Astrocyte of the spinal cord (primary cell): ENCODE measurements at places on chromosomes 4 and X.

DNA sequence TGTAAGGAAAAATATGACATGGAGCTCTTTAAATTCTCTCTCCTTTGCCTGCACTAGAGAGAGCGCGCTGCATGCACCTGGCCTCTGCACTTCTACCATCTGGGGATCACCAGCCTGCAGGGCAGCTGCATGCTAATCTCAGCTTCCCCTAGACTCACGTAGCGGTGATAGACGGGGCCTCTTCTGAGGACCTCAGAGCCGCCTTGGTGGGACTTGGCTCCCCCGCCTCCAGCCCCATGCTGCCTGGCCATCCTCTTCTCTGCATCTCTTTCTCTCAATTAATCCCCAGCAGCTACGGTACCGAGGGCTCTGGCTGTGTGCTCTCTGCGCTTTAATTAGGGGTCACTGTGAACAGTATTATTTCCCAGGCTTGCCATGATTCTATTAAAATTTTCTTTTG is 52.8 kb upstream of the PSAPL1 start:
- DNase-seq: no peak

DNA sequence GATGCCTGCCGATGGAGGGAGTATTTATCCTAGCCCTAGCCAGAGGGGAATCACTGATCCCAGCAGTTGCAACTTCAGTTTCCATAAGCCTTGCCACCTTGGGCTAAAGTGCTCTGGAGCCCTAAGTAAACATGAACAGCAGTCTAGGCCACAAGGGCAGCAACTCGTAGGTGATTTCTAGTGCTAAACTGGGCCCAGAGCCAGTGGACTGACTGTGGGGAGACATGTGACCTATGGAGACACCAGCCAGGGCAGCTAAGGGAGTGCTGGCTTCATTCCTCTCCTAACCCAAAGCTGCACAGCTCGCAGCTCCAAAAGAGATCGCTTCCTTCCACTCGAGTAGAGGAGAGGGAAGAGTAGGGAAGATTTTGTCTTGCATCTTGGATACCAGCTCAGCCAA is 120.8 kb upstream of the MAGEA10 start:
- no peak for DNase-seq

DNA sequence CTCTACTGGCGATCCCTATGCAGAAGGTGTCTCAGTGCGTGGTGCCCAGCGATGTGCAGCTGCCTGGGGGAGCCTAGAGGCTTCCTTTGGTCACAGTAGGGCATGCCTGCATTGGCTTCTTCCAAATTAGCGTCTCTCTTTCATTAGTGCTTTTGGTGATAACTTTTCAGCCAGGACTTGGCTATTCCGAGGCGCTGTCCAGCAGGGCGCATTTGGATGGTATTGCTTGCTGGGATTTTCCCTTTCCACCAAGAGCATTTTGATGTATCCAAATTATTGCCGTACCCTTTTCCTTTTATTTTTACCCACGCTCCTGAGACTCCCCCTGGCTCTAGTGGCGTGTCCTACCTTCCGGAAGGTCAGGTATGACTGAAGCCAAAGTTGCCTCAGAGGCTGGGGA is 101.4 kb downstream of the SORCS2 start:
- no peak for DNase-seq

DNA sequence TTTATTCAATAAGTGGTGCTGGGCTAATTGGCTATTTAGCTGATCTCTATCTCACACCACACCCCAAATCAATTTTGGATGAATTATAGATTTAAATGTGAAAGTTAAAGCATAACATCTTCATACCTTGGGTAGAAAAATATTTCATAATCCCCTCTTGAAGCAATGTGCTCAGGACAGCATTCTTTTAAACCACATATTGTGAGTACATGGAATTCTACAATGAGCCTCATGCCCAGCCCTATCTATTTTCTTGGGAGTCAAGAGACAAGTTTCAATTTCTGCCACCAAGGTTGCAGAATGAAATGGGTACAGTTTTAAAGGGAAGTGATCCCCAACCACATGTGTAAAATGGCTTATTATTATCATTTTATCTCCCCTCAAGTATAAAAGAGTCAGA is 30.6 kb upstream of the GPRIN3 start:
- no peak for DNase-seq

- DNase-seq: no peak
Observed at GRCh38 chr4:145880355-145880960, 58.2 kb downstream of the ZNF827 start.

- DNase-seq: no peak
Observed at GRCh38 chr4:4386296-4386735, 586 bp upstream of the NSG1 start.

GRCh38 chr4:41125558-41126311 is 88.6 kb downstream of the APBB2 start:
- peak; percentile 55 for DNase-seq

DNA sequence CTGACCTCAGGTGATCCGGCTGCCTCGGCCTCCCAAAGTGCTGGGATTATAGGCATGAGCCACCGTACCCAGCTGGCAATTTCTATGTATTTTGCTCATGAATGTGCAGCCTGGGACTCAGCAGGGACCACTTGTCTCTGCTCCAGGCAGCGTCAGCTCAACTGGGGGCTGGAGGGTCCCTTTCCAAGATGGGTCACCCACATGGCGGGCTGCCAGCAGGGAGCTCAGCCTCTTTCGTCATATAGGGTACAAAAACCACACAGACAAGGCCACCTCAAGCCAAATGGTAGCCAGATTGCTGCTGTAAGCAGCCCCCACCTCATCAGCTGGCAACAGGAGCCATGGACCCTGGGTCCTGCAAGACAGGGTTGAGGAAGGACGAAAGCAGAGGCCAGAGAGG is 2.4 kb upstream of the CLDN24 start:
- DNase-seq: no peak

DNA sequence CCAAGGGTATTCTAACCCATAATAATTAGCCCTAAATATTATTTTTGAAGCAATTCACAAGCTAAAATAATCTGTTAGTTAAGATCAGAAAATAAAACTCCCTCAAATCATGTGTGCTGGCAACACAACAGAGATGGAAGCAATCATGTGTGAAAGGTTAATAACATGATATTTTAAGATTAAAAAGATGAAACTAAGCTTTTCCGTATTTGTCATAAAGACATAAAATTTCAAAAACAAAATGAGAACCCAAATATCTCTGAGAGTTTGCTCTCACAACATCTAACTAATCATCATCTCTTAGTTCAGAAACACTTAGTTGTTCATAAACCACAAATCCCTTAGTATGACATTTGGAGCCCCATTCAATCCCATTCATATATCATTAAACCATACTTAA is 749.1 kb downstream of the CCSER1 start:
- no peak for DNase-seq

DNA sequence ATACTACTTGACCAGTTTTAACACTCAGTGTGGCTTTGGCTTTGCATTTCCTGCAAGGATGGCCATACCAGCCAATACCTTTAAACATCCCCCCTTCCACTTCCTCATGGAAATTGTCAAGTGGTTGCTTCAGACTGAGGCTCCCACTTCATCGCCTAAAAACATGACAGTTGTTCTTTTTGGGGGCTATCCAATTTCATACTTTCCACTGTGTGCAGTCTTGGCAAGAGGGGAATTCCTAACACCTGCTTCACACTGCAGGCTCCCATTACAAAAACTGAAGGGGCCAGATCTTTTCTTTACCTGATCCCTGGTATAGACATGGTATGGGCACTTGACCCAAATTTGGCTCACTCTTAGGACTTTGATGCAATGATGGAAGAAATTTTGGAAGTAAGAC is 28.5 kb upstream of the TSR2 start:
- DNase-seq: no peak

DNA sequence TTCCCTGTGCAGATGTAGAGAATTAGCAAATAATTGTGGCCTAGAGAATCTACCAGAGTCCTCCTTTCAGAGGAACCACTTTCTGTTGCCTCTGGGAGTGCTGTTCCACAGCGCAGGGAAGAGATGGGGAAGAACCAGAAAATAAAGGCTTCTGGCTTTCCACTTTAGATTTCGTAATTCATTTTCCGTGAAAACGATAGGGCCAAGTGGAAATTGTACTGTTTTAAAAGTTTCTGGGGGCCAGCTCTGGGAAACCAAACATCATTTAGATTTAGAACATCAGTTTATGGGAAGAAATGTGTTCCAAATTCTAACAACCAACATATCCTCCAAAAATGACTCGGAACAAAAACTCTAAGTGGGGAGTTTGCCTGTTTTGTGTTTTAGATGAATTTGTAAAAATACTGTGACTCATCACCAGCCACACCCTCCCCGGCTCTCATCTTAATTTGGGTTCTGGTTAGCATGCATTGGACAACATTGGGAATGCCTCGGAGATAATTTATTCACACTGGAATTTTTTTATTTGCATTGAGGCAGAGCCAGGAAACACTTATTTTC is 65.2 kb upstream of the LNX1 start:
- DNase-seq: peak; percentile 14

DNA sequence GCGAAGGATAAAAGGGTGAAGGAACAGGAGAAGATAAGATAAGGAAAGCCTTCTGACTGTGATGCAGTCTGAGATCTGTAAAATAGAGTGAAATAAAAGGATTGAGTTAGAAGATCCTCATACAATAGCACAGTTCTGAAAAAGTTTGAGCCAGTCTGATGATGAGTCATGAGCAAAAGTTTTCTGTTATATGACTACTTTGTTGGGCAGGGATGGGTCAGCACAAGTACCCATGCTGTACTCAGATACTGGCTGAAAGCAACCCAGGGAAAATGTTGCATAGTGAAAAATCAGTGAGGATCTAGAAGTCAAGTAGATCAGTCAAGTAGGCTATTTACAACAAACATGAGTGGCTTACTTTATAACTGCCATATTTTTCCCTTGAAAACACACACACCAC is 253.5 kb downstream of the PCDH10 start:
- peak; percentile 47 for DNase-seq

GRCh38 chr4:85681221-85681657 is 206.3 kb downstream of the ARHGAP24 start:
- DNase-seq: peak; percentile 98

GRCh38 chr4:39032218-39033085 is at the start of gene TMEM156:
TSS of gene TMEM156 (minus strand) at chr4:39032409. CDS start at chr4:39032313, 96 bp downstream.
- peak; percentile 61 for DNase-seq

DNA sequence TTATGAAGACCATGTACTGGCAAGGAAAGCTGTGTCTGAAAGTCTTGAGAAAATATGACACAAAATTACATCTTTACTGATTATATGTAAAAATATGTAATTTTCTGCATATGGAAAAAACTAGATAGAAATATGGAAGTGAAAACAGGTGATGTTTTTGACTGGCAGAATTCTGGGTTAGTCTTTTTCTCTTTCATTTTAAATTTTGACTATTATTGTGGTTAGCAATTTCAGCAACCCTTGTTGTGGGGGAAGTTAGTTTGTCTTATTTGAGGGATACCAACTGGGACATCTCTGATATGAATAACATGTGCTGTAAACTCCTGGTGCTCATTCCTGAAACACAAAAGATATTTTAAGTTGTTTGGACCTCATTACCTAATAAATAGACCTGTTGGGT is 49.9 kb upstream of the CPEB2 start:
- no peak for DNase-seq

DNA sequence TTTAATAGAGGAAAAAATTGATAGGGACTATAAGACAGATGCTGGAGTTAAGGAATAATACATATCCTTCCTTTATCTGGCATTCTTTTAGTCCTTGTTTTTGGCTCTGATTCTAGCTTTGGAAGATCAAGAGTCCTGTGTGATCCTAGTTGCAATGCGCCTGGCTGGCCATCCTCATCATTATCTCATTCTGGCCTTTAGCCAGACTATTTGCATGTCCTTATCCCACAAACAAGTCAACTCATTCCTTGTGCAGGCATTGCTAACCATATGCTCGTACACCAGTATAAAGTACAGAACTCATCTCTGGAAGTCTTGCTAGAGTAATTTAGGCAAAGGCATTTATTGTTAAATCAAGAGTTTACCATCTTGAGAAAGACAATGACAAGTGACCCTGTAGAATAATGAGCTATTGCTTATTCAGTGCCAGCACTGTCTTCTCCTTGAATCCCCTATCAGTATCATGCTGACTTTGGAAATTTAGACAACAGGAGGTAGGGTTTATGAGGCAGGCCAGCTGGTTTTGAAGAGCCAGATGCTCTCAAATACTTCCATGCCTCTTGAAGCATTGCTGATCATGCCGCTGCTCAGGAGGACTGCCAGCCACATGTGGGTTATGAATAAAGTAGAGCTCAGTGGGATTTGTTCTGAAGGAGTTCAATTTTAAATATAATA is 1730.3 kb upstream of the TENM3 start:
- DNase-seq: no peak
